M059J (cell line): ENCODE measurements at places on chromosomes 4 and X. TPM values are rescaled to one million over a fixed set of nuclear protein-coding genes. Genes with fewer than 3 reads are reported as not detected.

Gene RTL9
- total RNA-seq = 0.02 and 0.12 TPM in 2 replicates

Gene CCDC158
- not detected in 2 replicates for total RNA-seq

Gene MEPE
- 0.07 TPM in 1 of 2 replicates, not detected in the other for total RNA-seq

Gene EVC2
- 2.5 and 5.5 TPM in 2 replicates for total RNA-seq

GRCh38 chr4:41455206-41455605 lies 82.8 kb upstream of the LIMCH1 start:
- no peak for DNase-seq

DNA sequence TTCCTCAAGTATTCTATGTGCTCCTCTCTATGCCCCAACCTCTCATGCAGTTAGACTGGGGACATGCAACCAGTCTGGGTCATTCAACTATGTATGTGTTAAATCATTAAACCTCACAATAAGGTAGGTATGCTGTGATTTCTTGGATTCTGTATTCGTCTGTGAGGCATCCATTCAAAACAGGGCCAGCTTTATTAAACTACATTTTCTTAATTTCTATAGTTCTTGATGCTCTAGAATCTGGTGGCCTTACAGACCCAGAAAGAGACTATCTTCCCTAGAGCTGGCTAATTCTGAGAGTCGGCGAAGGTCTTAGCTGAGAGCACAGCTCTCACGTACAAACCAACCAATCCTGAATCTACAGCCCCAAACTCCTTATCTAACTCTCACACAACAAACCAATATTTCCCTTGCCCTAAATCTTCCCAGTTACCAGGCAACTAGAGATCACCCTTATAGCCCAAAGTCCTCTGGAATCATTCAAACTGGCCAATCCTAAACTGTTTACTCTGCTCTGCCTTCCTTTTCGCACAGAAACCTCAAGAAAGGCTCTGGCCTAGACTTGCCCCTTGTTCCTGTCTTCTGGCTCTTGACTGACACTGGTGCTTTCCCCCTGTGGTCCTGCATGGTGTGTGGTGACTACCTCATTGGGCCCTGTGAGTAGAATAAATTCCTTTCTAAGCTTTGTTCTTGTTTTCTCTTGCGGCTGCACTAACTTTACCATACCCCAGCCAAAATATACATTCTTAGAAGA lies 203.5 kb upstream of the TET2 start:
- DNase-seq = no peak

GRCh38 chr4:108053251-108053711 lies 63.6 kb downstream of the HADH start:
- DNase-seq = peak; percentile 25

DNA sequence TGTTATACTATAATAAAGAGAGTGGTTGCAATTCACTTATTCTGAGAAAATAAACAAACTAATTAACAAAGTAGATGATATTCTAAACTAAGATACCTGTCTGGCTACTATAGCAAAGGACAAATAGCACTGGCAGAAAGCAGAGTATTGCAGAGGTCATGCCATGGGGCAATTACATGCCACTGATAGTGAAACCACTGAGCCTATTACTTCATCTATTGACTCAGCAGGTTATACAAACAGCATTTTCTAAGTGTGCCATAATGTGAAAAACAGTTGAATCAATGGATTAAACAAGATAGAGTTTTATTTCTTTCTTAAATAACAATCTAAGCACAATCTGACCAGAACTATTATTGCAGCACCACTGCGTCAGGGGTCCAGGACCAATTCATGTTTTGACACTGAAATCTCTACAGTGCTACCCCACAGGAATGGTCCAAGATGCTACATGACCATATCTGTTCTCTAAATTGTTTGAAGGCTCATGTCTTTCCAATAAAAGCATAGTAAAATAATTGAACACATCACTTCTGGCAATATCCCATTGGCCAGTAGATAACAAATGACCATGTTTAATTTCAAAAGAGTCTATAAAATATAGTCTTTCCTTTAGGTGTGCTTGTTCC lies 389.5 kb upstream of the GRID2 start:
- no peak for DNase-seq

GRCh38 chr4:109294006-109294405 lies 8.5 kb downstream of the COL25A1 start:
- peak; percentile 8 for DNase-seq

- DNase-seq = no peak
Observed at GRCh38 chr4:1061760-1062159, 50.3 kb downstream of the FGFRL1 start.
